ENCODE measurements at places on chromosomes 5 and 9. TPM values are rescaled to one million over a fixed set of nuclear protein-coding genes. Genes with fewer than 3 reads are reported as not detected.

- no peaks in the 10 kb centered on the region for H3K36me3 ChIP-seq
- H3K4me3 ChIP-seq = no peak overlapping the region
- DNase-seq = no peak
- H3K27me3 ChIP-seq = no peaks in the 10 kb centered on the region
- H3K4me1 ChIP-seq = no peaks in the 10 kb centered on the region
- H3K27ac ChIP-seq = no peak overlapping the region
These were observed 43.0 kb upstream of the HTR4 start for GRCh38 chr5:148697180-148697808.

GRCh38 chr5:126462239-126463014 is 39.2 kb downstream of the GRAMD2B start:
- DNase-seq = no peak
- no peaks in the 10 kb centered on the region for H3K27me3 ChIP-seq
- H3K36me3 ChIP-seq = no peaks in the 10 kb centered on the region
- no peaks in the 10 kb centered on the region for H3K4me1 ChIP-seq
- H3K27ac ChIP-seq = no peak overlapping the region

GRCh38 chr9:86034863-86035734 is 64.3 kb downstream of the GOLM1 start:
- no peak for DNase-seq
- no peak overlapping the region for H3K27ac ChIP-seq
- no peaks in the 10 kb centered on the region for H3K27me3 ChIP-seq
- H3K4me3 ChIP-seq = no peak overlapping the region

KCNMB1 gene
- total RNA-seq = 0.07 TPM

GFPT2 gene
- 2.1 TPM for total RNA-seq

- no peak overlapping the region for H3K27ac ChIP-seq
- H3K4me1 ChIP-seq = no peaks in the 10 kb centered on the region
These were observed 131.8 kb upstream of the FBN2 start for GRCh38 chr5:128669803-128670202.

DNA sequence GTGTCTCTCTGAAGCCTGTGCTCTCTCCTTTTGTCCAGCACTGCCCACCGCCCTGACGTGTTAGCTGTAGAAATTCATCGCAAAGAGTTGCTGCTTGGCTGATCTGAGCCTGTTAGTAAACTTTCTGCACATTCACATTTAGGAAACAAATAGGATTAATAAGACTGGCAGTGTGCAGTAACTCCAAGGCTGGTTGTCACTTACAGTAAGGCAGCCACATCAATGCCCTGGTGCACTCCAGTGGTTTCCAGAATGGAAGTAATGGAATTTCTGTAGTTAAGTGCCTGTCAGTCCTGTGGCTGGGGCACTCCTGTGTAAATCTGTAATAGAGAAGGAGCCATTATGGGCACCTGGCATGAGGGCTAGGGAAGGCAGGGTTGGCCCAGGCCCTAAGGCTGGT is 70.6 kb downstream of the DOCK2 start:
- H3K4me1 ChIP-seq = no peaks in the 10 kb centered on the region
- H3K4me3 ChIP-seq = no peak overlapping the region
- no peaks in the 10 kb centered on the region for H3K36me3 ChIP-seq

DNA sequence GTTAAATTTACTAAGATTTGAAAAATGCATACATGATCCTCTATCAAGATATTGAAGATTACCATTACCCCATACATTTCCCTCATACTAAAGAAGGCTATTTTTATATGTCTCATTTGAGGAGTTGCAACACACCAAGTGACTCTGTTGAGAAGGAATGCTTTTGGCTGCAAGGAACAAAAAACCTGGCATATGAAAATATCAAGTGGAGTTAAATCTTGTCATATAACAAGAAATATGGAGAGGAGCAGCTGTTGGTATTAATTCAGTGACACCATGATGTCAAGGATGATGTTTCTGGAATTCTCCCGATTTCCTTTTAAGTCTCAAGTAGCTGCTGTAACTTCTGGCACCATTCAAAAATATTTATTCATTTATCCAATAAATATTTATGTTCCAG is 193.8 kb downstream of the CSNK1G3 start:
- H3K27ac ChIP-seq = no peak overlapping the region
- H3K27me3 ChIP-seq = no peaks in the 10 kb centered on the region
- H3K36me3 ChIP-seq = no peaks in the 10 kb centered on the region
- no peak for DNase-seq
- H3K4me1 ChIP-seq = no peaks in the 10 kb centered on the region
